HCT116 (cell line): ENCODE measurements at places on chromosomes 2 and 18.
A peak's percentile ranks its signal among the peaks of the same experiment; 100 is the strongest.

DNA sequence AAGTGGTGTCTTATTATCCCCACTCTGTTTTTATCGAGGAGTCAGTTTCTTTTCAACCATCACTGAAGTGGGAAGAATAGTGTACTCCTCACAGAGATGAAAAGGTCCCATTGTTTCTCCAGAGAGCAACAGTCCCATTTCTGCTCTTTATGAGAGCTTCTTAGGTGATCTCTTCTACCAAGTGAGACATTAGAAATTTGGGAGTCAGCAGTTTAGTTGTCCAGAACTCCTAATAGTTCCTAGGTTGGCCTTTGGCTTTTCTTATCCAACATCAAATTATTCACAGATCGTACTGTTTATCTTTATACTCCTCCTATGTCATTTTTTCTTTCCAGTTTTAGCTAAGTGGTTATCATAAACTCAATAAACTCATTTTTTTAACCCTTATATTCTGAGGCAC lies 213.1 kb downstream of the BABAM2 start:
- no peak for DNase-seq

DNA sequence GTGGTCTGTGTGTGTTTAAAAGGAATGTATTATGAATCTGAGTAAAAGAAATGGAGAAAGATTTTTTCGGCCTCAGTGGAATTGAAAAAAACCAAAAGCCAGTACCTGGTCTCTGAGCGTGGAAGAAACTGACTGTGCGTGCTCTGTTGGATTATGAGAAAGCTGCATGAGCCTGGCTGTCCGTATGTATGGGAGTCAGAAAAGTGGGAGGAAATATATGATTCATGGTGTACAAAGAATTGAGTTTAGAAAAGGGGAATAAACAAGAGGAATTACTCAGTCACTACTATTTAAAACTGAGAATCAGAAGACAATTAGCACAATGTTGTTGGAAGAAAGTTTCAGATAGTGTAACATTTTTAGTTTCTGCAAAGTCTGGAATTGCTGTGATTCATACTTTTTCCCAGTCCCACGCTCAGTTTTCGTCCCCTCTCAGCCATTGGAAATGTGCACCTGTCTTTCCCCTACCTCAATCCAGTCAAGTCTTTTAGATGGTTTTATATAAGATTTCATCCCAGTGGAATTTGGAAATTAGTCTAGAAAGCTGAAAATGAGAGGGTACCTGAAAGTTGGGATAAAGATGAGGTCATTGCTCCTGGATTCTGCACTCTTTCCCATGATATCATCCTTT lies 66.4 kb upstream of the CHMP1B start:
- DNase-seq: no peak

GRCh38 chr2:203915256-203915655 lies 21.3 kb upstream of the ICOS start:
- DNase-seq: no peak

DNA sequence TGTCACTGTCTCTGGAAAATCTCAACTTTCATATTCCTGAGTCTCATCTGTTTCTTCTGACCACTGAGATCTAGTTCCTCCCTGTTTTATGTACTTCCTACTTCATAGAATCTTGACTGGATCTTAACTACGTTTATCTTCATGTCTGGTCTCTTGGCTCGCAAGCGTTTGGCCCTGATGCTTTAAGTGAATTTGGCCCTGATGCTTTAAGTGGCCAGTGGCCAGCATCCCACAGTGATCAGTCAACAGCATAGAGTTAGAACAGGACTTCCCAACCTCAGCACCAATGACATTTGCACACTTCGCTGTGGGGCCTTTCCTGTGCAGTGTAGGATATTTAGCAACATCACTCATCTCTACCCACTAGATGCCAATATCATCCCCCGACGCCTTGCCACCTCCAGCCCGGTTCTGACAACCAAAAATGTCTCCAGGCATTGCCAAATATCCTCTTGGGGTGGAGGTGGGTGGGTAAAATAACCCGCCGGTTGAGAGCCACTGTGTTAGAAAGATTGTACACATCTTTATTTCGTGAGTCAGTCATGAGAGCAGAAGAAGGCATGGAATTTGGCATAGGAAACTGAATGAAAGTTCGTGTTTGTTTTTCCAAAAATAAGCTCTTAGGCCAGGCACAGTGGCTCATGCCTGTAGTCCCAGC lies 12.2 kb downstream of the TM4SF20 start:
- no peak for DNase-seq

- DNase-seq: peak; percentile 3
Measured at GRCh38 chr2:137975280-137976271, 11.3 kb downstream of the HNMT start.
